ENCODE measurements at places on chromosomes 5 and 9. TPM values are rescaled to one million over a fixed set of nuclear protein-coding genes. Genes with fewer than 3 reads are reported as not detected.

GEMIN5 gene
- total RNA-seq: 26.5 TPM

HTR1A gene
- not detected for total RNA-seq

PTGS1 gene
- total RNA-seq: 2.6 TPM

WDR38 gene
- not detected for total RNA-seq

CCNI2 gene
- total RNA-seq: not detected

IFNK gene
- total RNA-seq: not detected

PPP1R26 gene
- 10.4 TPM for total RNA-seq

SLC34A3 gene
- total RNA-seq: not detected

SDHA gene
- total RNA-seq: 81.1 TPM

GRXCR2 gene
- total RNA-seq: not detected
